ENCODE measurements at places on chromosomes 4 and X.

DNA sequence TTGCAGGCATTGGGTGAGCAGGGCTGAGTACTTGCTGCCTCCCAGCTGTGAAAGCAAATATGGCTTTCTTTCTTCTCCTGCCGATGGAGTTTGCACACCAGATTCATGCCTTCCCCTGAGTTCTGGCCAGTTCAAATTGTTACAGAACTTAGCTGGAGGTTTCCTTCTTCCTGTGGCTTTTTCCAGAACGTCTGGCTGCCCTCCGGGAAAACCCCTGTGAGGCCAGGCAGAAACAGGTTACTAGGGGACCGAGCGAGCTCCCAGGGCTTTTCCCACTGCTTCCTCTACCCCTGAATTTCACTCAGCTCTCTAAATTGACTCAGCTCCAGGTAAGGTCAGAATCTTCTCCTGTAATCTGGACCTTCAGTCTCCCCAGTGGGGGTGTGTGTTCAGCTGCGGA, 482.4 kb downstream of the C4orf33 start:
- DNase-seq: no peak

GRCh38 chrX:17888421-17888820, 27.3 kb upstream of the RAI2 start:
- DNase-seq: no peak

GRCh38 chrX:154315416-154315815, 19.8 kb downstream of the TKTL1 start:
- no peak for DNase-seq

GRCh38 chrX:40773809-40774208, 38.5 kb upstream of the MED14 start:
- no peak for DNase-seq

DNA sequence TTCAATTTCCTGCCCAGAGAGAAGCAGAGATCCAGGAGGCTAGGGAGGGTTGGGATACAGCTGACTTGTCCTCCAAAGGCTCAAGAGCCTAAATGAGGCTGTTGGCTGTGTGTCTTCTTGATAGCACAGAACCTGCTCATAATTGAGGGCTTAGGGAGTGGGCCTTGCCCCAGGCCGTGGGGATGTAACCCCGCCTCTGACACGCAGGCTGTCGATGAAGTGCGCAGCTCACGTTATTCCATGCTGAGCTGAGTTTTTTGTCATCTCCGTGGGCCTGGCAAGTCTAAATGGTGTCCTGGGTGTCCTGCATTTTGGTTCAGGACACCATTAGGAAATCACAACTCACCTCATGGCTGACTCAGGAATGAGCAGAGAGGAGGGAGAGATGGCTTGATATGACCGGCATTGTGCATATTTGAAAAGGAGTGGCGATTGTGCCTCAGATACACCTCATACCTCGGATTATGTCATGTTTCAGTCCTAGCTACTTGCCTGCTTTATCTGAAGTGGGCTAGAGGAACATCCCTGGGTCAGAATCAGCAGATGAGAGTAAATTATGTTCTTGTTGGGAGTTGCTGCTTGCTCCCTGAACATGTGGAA, 43.7 kb downstream of the FHDC1 start:
- no peak for DNase-seq

DNA sequence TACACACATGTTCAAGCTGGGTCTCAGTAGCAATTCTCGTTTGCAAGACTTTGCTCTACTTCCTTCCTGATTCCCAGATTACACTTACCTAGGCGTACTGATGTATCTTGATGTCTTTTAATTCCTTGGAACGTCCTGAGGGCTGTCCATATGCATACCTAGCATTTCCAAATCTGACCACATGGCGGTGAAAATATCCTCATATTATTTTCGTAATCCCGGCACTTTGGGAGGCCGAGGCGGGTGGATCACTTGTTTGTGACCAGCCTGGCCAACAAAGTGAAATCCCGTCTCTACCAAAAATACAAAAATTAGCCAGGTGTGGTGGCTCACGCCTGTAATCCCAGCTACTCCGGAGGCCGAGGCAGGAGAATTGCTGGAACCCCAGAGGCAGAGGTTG, 1786.3 kb upstream of the TENM3 start:
- DNase-seq: no peak

DNA sequence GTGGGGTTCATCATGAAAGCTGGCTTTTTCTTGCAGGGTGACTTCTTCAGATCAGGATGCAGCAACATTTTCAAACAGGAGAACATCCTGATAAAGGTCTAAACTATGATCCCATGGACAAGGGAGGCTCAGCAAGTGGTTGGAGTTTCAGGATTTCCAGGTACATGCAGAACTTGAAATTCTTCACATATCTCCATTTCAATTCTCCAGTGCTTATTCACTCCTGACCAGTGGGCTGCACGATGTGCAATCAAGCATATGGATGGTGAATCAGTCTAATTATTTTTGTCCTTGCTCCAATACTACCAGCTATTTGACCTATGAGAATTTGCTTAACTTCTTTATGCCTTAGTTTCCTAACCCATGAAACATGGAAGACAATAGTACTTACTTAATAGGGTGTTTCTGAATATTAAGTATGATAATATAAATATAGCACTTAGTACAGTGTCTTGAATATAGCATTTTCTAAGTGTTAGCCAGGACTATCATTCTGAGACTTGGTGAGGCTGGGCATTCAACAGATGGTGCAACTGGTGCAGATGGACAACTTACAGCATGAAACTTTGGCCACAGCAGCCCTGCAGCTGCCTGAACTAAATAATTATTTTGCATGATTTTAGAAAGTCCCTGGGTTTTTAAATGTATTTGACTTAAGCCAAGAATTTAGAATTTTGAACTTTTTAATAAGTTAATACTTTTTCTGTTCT, 92.4 kb downstream of the HPGD start:
- no peak for DNase-seq

GRCh38 chr4:113732-114131, 10.6 kb upstream of the ZNF718 start:
- DNase-seq: no peak

DNA sequence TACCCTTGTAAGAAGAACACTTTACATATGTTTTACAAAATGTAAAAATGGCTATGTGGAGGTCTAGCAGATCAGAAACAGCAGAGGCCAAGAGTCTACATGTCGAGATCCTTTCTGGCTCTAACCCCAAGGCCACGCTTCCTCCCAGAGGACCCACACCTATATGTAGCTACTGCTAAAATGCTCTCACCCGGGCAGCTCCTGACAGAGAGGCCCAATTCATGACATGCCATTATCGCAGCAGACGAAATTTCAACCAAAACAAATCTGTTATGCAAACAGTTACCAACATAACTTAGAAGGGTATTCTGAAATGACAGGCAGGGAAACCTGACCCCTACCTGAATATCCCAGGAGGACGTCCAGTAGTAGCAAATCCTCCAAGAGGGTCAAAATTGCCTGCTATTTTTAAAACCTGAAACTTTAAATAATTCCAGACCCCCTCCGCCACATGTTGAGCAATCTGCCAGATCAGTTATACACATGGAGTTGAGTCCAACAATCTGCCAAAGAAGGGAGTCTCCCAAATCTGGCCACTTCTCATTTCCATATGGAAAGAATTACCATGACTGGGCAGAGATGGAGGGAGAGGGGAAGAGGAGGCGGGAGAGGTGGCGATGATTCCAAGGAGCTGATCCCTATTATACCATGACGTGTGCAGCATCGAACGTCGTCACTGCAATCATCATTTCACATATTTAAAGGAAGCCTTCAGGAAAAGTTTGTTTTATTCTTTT, 192.9 kb upstream of the TBL1X start:
- no peak for DNase-seq

DNA sequence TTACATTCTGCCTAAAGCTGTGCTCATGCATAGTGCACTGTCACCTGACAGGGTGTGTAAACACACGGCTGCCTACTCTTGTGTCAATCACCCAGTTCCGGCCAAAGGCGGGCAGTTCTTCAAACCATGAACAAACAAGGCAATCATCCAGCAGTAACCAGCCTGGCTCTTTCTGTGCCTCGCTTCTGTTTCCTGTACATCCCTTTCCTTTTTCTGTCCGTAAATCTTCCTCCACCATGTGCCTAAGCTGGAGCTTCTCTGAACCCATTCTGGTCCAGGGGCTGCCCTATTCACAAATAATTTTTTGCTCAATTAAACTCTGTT, 60.8 kb upstream of the CBR4 start:
- DNase-seq: no peak

GRCh38 chrX:12777670-12778069, 13.5 kb upstream of the PRPS2 start:
- DNase-seq: no peak

- no peak for DNase-seq
Observed at GRCh38 chrX:132532913-132533312, 44.1 kb upstream of the MBNL3 start.

DNA sequence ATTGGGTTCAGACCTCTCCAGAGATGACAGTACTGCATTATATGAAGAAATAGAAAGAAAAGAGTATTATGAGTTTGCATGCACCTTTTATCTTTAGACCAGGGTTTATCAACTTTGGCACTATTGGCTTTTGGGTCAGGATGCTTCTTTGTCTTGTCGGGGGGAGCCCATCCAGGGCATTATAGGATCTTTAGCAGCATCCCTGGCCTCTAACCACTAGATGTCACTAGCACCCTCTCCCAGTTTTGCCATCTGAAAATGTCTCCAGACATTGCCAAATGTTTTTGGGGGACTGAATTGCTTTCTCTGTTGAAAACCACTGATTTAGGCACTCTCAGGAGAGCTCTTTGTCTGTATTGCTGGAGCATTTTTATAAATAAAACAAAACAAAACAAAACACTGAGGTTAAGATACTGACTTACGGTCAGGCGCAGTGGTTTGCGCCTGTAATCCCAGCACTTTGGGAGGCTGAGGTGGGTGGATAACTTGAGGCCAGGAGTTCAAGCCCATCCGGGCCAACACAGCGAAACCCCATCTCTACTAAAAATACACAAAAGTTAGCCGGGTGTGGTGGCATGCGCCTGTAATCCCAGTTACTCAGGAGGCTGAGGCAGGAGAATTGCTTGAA, 23.6 kb downstream of the CA5B start:
- DNase-seq: peak; percentile 60

- no peak for DNase-seq
Observed at GRCh38 chr4:6613676-6614651, 26.5 kb upstream of the MRFAP1 start.

DNA sequence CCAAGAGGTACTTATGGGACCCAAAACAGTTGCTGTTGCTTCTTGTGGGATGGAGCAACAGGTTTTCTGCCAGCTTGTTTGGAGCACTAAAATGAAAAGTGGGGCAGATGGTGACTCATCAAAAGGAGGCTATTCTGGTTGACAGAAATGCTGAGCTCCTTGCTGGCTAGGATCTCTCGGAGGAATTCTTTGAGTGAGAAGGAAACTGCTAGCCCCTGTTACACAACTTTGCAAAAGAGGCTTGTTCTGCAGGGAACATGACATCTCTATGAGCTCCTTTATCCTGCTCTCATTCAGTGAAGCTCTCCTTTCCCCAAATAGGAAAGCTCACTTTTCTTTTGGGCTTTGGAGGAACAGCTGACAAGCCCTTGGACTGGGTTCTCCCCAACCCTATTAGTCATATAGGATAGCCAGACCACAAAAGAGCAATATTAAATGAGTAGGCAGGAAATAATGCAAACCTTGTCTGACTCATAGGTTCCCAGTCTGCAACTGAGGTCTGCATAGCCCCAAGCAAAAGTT, 108.3 kb downstream of the CDS1 start:
- no peak for DNase-seq

DNA sequence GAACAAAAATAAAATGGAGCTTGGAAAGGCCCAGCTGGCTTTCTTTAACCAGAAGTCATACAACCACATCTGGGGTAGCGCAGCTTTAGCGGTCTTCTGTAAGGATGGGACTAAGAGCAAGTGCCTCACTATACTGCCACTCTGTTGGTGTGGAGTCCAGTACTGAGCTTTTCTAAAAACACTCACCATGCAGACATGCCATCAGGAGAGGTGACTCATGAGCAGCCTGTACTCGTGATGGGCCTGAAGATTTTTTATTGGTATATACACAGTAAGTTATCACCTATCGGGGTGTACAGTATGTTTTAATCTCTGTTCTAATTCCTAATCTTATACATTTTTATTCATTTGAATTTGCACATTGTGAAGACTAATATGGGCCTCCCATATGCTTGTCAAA, 9.6 kb downstream of the PPP3CA start:
- DNase-seq: peak; percentile 8

DNA sequence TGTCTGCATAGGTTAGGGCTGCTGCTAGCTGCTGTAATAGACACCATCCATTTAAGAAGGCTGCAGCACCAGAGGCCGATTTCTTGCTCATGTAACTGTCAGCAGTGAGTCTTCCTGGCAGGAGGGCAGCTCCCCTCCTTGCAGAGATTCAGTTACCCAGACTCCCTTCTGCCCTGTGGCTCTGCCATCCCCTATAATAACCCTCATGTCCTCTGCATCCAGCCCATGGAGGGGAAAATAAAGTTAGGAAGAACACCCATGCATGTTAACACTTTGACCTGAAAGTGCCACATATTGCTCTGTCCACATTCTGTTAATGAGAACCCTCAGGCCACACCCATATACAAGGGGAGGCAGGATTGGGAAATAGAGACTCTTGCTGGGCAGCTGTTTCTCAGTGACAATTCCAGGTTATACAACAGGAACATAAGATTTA, 5.4 kb downstream of the STBD1 start:
- no peak for DNase-seq

- DNase-seq: peak; percentile 45
Observed at GRCh38 chr4:680551-680927, 6.2 kb downstream of the MYL5 start.

DNA sequence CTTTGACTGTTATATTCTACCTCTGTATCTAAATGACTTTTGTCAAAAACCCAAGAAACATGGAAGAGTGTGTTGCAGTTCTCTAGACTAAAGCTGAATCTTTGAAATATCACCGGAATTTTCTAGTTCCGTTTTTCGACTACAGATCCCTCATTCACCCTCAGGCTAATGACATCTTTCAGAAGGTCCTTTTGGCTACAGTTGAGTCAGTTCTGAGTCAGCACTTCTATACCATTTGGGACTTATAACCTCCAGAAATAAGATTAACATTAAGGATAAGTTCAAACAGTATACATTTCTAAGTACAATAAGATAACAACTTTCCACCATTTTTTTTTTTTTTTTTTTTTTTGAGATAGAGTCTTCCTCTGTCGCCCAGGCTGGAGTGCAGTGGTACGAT, 331.0 kb upstream of the CPXCR1 start:
- DNase-seq: no peak

DNA sequence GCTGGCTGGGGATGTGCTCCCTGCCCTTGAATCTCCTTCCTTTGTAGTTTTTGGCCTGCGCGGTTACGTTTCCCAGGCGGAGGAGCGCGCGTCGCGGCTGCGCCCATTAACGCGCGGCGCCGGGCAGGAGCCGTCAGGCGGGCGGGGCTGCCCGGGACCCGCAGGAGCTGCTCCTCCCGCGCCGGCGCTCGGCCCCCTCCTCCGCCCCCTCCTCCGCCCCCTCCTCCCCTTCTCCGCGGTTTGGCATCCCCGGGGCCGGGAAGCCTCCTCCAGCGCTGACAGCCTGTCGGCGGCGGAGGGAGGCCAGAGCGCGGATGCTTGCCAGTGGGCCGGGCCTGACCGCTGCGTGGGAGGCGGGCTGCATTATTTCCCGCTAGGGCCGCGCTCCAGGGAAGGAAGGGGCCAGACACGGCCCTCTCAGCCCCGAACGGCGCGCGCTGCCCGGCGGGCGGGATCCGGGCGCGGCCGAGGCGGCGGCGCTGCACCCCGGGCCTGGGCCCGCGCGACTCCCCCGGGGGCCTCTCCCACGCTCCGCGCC, at the start of gene DCLK2:
TSS of gene DCLK2 (plus strand) at position 405 of the 538 bp plus-strand sequence. CDS start 583 bp downstream, outside the sequence.
- DNase-seq: no peak
